Gastrocnemius medialis (tissue), 4 donors: ENCODE measurements at places on chromosomes 11 and 22.

GRCh38 chr11:12845163-12845562 is 164.0 kb upstream of the RASSF10 start:
- DNase-seq: no peak

GRCh38 chr11:114076921-114077331 is 17.4 kb downstream of the ZBTB16 start:
- DNase-seq: no peak

DNA sequence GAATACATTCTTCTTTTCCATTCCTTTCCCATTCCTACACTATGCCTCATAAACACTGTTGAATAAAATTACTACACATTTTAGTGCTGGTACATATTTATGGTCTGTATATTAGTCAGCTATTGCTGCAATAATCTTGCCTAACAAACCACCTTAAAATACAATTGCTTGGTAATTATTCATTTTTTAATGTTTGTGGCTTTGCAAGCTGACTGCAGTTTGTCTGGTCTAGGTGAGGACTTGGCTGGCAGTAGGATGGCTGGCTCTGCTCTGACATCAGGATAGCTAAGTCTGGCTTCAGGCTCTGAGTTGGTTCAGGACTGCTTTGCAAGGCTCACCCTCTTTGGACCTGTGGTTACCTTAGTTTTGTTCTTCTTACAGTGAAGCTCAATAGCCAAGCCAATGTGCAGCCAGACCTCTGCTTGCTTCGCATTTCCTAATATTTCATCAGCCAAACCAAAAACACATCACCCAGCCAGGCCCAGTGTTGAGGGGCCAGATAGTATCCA is 913.4 kb upstream of the RAG2 start:
- DNase-seq: no peak

DNA sequence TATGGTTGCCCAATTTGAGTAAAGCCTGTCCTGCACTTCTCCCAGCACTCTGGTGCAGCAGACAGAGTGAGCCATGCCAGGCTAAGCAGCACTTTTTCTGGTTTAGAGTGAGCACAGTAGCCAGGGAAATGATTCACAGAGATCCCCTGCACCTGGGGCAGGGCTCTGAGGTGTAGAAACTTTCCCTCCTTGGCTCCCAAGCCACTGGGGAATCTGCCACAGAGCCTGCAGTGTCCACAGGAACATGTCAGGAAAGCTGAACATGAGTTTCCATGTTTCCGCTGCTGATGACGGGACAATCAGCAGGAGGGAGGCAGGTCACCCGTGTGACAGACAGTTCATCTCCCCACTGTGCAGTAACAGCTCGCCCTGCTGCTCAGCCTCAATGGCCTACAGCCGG is 429.9 kb upstream of the B3GAT1 start:
- no peak for DNase-seq

- DNase-seq: peak; percentile 9
Observed at GRCh38 chr22:45885941-45886395, 91.0 kb downstream of the WNT7B start.
